A549 treated with dexamethasone at 1 μM for 4 hours (cell line): ENCODE measurements at places on chromosomes 1 and 21. TPM values are rescaled to one million over a fixed set of nuclear protein-coding genes. Genes with fewer than 3 reads are reported as not detected.

The DRAXIN gene
- total RNA-seq = 0.03 to 0.11 TPM (median 0.06 TPM) in 5 replicates

The DLGAP3 gene
- total RNA-seq = 0.15 to 0.38 TPM (median 0.21 TPM) in 5 replicates

The NID1 gene
- 6.1 to 10.7 TPM (median 8.8 TPM) in 5 replicates for total RNA-seq

The UTS2 gene
- total RNA-seq = not detected in 5 replicates
